ENCODE measurements at places on chromosomes 13 and 19.
A peak's percentile ranks its signal among the peaks of the same experiment; 100 is the strongest.

- H3K4me3 ChIP-seq = no peak overlapping the region
- DNase-seq = no peak
- H3K27ac ChIP-seq = peak overlapping the region; percentile 46
- no peaks in the 10 kb centered on the region for H3K36me3 ChIP-seq
- H3K27me3 ChIP-seq = no peaks in the 10 kb centered on the region
Observed at GRCh38 chr13:73913751-73914518, 220.3 kb downstream of the KLF12 start.

GRCh38 chr19:3807131-3807480 lies 20.9 kb upstream of the MATK start:
- DNase-seq = no peak
- H3K4me1 ChIP-seq = no peaks in the 10 kb centered on the region
- no peaks in the 10 kb centered on the region for H3K36me3 ChIP-seq
- H3K4me3 ChIP-seq = no peak overlapping the region
- peaks cover 8% of the 10 kb centered on the region for H3K27me3 ChIP-seq

- peaks cover 25% of the 10 kb centered on the region for H3K4me1 ChIP-seq
- no peaks in the 10 kb centered on the region for H3K36me3 ChIP-seq
- H3K27me3 ChIP-seq = no peaks in the 10 kb centered on the region
- no peak for DNase-seq
- peak overlapping the region; percentile 98 for H3K4me3 ChIP-seq
- H3K27ac ChIP-seq = peak overlapping the region; percentile 93
Observed at GRCh38 chr19:14530005-14530348, 583 bp downstream of the TECR start.

DNA sequence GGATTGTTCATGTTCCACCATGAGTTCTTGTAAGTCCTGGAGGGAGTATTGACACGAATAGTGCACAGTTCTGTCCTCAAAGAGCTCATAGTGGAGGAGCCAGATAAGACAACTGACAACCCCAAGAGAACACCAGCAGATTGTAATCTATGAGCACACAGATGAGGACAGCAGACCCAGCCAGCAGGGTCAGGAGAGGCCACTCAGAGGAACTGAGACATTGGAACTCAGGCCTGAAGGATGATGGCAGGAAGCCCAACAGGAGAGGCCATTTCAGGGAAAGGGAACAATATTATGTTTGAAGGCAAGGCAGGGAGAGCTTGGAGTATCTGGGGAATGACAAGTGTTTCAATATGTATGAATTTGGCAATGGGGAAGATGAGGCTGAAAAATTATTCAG lies 63.7 kb upstream of the IPO5 start:
- peaks cover 3% of the 10 kb centered on the region for H3K4me1 ChIP-seq
- H3K27ac ChIP-seq = no peak overlapping the region
- H3K4me3 ChIP-seq = no peak overlapping the region
- H3K27me3 ChIP-seq = no peaks in the 10 kb centered on the region
- no peak for DNase-seq

DNA sequence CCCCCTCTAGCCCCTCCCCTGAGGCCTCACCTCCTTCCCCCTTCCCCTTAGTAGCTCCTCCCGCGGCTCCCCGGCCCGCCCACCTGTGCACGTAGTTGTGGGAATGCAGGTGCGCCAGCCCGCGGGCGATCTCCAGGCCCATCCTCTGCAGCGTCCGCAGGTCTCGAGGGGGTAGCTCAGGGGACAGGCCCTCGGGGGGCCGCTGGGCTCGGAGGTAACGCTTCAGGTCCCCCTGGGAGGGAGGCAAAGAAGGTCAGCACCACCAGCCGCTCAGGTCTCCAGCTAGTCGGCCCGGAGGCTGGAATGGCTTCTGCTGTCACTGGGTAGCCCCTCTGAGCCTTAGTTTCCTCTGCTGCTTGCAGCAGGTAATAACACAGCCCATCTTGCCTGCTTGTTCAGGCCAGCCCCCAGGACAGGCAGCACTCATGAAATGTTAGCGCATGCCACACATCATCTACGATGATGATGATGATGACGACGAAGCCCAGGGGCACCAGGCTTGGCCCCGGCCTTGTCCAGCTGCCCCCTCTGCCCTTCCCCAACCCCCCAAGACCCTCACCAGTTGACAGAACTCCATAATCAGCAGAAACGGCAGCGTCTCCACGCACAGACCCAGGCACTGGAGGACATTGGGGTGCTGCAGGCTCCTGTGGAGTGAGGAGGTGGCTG lies 9.2 kb downstream of the LMTK3 start:
- DNase-seq = no peak
- H3K36me3 ChIP-seq = no peaks in the 10 kb centered on the region
- H3K27me3 ChIP-seq = peaks cover 11% of the 10 kb centered on the region
- H3K4me1 ChIP-seq = peaks cover 6% of the 10 kb centered on the region

- H3K36me3 ChIP-seq = no peaks in the 10 kb centered on the region
- H3K4me3 ChIP-seq = no peak overlapping the region
- no peak for DNase-seq
Observed at GRCh38 chr13:30857018-30857417, 49.1 kb upstream of the MEDAG start.
